ENCODE measurements at places on chromosomes 5 and 9.

GRCh38 chr5:135183464-135183863, 149.4 kb upstream of the PITX1 start:
- no peak for DNase-seq

DNA sequence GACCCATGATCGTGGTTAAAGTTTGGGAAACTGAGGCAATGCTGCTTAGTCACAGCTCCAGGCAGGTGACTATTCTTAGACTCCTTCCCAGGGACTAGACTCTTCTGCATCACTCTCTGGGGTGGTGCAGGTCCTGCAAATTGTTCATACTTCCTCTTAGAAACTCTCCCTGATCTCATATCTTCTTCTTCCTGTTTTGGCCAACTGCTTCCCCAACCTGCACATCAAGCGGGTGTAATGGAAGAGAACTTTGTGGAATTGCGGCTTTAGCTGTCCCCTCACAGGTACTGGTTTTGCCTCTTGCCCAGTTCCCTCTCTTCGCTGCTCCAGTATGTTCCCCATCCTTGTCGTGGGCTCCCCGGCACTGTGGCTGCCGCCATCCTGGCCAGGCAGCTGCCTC, 111.5 kb upstream of the CTSL start:
- no peak for DNase-seq

GRCh38 chr9:95626885-95627558, 110.3 kb upstream of the PTCH1 start:
- no peak for DNase-seq

- no peak for DNase-seq
Observed at GRCh38 chr9:16540743-16541613, 329.5 kb downstream of the BNC2 start.

- no peak for DNase-seq
Observed at GRCh38 chr5:144971108-144971850, 800.6 kb downstream of the KCTD16 start.

DNA sequence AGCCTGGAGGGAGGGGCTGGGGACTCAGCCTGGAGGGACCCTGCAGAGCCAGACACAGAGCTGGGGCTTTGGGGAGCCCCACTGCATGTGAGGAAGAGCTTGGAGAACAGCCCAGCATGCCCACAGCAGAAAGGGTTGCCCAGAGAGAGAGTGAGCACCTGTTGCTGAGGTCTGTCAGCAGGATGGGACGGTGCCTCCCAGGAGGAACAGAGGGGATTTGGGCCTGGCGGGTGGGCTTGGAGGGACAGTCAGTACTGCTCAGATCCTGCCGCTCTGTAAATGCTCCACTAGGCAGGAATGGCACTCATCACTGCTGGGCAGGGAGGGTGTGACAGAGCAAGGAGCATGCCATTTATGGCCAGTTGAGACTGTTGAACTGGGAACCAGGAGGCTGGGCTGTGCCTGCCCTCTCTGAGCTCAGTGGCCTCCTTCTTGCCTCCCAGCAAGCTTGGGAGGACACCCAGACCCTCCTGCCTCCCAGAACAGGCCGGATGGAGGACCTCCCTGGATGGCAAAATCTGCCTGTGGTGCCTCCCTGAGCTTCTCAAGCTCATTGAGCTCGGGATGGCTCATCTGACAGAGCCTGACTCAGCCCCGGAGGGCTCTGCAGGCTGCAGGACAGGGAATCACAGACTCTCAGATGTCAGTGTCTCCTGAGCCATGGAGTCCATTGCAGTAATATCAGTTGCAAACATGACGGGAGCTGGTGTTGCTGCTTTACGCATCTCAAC, 786 bp upstream of the HRCT1 start:
- no peak for DNase-seq

DNA sequence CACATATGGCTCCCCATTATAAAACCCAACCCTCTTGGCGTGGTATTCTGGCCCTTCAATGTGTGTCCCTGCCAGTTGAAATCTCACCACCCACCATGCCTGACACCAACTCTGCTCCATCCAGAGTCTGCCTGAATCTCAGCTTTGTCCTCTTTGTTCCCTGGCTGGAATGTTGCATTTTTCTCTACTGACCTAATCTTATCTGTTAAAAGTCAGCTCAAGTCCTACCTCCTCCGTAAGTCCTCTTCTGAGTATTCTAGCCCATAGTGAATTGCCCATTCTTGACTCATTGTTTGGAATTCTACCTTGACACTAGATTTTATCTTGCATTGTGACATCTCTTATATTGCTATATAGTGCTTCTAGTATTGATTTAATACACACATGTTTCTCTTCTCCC, 207.1 kb upstream of the VLDLR start:
- DNase-seq, result no peak

- DNase-seq, result no peak
Observed at GRCh38 chr9:123739387-123739786, 190.5 kb downstream of the DENND1A start.

GRCh38 chr9:90737742-90738141, 63.9 kb upstream of the SYK start:
- DNase-seq, result no peak

DNA sequence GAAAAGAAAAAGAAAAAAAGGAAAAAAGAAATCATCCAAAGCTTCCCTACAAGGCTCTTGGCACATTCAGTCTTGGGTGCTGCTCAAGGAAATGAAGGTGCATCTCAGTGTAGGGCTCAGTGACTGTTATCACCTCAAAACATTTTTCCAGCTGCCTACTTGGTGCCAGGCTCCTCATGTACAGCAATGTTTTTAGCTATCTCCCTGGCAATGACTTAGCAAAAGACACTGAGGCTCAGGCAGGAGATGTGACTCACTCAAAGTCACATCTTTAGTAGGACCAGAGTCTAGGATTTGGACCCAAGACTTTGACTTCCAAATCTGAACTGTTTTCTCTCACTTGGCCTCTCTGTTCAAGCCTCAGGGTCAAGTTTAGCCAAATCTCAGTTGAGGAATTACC, 264.2 kb downstream of the CRB2 start:
- no peak for DNase-seq

GRCh38 chr5:165015126-165015525, 1509.7 kb downstream of the MAT2B start:
- no peak for DNase-seq

DNA sequence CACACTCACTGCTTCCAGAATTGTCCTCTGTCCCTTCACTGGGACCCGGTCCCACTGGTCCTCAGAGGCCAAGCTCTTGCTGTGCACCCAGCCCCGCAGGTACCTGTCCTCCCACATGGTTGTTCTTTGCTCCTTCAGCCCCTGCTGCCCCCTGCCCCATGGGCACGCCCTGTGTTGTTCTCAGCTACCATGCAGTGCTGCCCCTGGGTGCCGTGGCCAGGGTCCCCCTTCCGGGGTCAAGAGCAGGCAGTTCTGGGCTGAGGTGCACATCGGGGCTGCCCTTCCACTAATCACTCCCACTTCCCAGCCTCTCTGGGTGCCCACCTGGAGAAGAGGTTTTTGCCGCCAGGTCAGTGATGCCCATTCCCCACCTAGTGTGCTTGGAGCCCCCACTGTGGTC, 31.9 kb upstream of the SUSD3 start:
- no peak for DNase-seq

DNA sequence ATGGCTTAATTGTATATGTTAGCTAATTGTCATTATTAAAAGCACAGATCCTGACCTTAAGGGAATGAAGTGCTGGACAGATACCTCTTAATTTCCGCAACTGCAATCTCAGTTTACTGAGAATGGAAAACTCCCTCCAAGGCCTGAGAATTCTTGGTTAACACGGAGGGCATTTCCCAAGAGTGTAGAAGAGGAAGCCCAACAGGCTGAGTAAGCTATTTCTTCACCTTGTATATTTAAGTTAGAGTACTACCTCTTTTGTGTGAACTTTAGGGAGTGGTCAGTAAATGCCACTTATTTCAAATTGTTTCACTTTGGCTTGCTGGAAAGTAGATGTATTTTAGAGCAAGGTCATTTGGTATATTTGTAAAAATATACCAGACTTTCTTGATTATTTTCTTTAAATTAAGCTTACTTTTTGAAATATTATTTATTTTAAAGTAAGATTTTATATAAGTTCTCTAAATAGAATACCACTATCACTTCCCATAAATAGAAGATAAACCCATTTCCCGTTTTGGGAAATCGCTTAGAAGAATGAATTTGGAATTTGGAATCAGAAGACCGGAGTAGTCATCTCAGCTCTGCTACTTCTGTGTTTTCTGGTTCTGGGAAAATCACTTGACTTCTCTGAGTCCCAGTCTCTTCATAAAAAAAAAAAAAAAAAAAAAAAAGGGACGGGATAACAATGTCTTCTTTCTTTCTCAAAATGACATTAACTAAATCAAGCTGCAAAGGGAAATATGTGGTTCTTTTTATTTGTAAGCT, 26.0 kb upstream of the C9orf72 start:
- no peak for DNase-seq

DNA sequence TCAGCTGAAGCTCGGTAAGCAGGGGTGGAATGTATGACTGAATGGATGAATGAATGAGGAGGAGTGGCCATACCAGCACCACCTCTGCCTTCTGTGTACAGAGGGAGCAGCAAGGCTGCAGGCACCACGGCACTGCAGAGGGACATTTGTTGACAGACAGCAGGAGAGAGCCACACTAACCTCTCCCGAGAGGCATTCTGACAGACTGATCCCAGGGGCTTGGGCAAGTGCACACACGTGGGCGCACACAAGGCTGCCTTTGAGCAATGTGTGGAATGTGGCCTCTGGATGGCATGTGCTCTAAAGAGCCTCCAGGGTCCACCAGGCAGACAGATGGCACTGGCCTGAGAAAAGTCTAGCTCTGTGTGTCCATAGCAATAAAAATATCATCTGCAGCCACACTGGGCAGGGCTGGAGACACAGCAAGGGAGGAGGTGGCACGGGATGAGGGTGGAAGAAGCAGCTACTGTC, 111.8 kb downstream of the ACTL7B start:
- no peak for DNase-seq

GRCh38 chr5:10064546-10065195, 185.0 kb downstream of the ATPSCKMT start:
- no peak for DNase-seq

GRCh38 chr5:83731638-83732037, 11.0 kb upstream of the HAPLN1 start:
- no peak for DNase-seq

DNA sequence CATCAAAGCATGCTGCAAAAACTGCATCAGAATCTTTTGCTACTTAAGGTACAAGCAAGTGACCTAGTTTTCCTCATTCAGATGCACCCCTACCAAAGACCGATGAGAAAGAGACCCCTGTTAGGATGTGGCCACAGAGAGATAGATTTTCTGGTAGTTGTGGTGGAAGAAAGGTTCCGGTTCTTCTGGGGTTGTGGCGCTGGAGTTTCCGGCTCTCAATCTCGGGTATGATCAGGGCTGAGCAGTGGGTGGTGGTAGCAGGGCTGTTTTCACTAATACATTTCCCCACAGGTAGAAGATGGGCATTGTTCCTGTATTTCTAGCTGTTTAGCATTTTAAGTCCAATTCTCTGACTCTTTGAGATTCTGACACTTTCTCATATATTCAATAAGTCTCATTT, 58.4 kb downstream of the PCSK1 start:
- DNase-seq, result no peak

- DNase-seq, result no peak
Observed at GRCh38 chr9:8534828-8535227, 735.2 kb upstream of the DMAC1 start.

DNA sequence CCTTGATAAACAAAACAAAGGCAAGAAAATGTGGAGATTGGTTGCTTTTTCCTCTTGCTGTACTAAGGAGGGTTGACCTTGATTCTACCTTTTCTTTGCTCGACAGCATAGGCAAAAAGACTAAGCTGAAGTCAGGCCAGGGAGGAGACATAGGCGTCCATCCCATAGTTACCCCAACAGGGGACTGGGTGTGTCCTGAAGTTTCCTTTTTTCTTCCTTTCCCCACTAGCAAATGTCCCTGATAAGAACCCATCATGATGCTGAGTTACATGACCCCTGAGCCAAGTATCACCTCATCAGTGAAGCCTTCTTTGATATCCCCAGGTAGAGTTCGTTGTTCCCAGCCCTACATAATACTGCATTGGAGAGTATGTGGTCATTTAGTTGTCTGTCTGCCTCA, 9.9 kb upstream of the SHROOM1 start:
- DNase-seq, result no peak

- no peak for DNase-seq
Observed at GRCh38 chr9:81981883-81982282, 6.7 kb upstream of the SPATA31D1 start.

Data from NCI-H1048 (cell line).